Transverse colon (tissue), 4 donors: ENCODE measurements at places on chromosomes 3 and 15. TPM values are rescaled to one million over a fixed set of nuclear protein-coding genes. Genes with fewer than 3 reads are reported as not detected.

Gene AGBL1
- total RNA-seq: not detected

Gene GOLGA6L7
- total RNA-seq: not detected

Gene CIB2
- 19.5 TPM for total RNA-seq

Gene ASB14
- total RNA-seq: not detected
